Lung (tissue), 17 donors: ENCODE measurements at places on chromosomes 5 and 9. TPM values are rescaled to one million over a fixed set of nuclear protein-coding genes. Genes with fewer than 3 reads are reported as not detected.

The PCDHGA6 gene
- 4.9 TPM for total RNA-seq

The PRDM9 gene
- not detected for total RNA-seq

The PCDHGA8 gene
- 1.9 TPM for total RNA-seq

The SLC28A3 gene
- 4.0 TPM for total RNA-seq

The GPX3 gene
- total RNA-seq = 99.0 TPM

The PARP8 gene
- total RNA-seq = 59.4 TPM
